ENCODE measurements at places on chromosomes 2 and 18. TPM values are rescaled to one million over a fixed set of nuclear protein-coding genes. Genes with fewer than 3 reads are reported as not detected.

GRCh38 chr2:8984157-8984556, 19.3 kb downstream of the MBOAT2 start:
- DNase-seq = no peak
- no peaks in the 10 kb centered on the region for H3K36me3 ChIP-seq
- H3K4me3 ChIP-seq = no peak overlapping the region
- no peaks in the 10 kb centered on the region for H3K27me3 ChIP-seq
- H3K27ac ChIP-seq = no peak overlapping the region

DNA sequence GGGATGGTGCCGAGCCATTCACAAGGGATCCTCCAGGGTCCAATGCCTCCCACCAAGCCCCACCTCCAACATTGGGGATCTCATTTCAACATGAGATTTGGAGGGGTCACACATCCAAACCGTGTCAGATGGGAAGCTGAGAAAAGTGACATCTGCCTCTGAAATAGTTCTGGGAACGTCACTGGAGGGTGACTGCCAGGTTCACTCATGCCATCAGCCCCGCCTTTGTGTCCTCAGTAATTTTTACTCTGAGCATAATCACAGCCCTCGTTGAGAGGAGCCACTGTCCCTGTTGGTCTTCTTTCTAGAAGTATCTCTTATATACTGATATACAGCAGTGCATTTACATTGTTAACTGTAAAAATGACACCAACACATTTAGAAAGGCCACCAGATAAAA, 67.4 kb downstream of the KLHL29 start:
- no peaks in the 10 kb centered on the region for H3K4me1 ChIP-seq
- H3K27ac ChIP-seq = no peak overlapping the region
- no peaks in the 10 kb centered on the region for H3K36me3 ChIP-seq
- DNase-seq = no peak
- no peaks in the 10 kb centered on the region for H3K27me3 ChIP-seq

GRCh38 chr2:72925328-72925943, 8.1 kb downstream of the EMX1 start:
- no peaks in the 10 kb centered on the region for H3K36me3 ChIP-seq
- peak; percentile 33 for DNase-seq
- peak overlapping the region; percentile 35 for H3K4me3 ChIP-seq
- H3K4me1 ChIP-seq = peaks cover 7% of the 10 kb centered on the region
- H3K27ac ChIP-seq = peak overlapping the region; percentile 44

FAM110C gene
- 48.7 TPM for total RNA-seq

DNA sequence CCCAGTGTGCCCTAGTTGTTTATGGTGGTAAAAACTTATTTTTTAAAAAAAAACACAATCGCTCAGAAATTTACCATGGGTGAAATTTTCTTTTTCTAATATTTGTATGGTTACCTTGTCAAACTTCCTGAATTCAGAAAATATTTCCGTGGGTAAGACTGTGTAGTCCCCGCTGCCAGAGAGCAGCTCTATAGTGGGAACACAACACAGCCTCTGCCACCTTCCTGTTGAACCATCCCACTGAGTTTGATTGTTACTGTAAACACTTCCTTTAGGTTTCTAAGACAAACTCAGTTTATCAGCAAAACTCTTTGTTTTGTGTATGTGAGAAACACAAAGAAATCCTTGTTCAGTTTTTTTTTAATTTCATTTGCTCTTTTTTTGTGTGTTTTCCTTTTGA, 17.9 kb downstream of the DNAH6 start:
- H3K4me1 ChIP-seq = no peaks in the 10 kb centered on the region
- no peaks in the 10 kb centered on the region for H3K27me3 ChIP-seq
- no peak overlapping the region for H3K27ac ChIP-seq
- H3K4me3 ChIP-seq = no peak overlapping the region

- H3K36me3 ChIP-seq = no peaks in the 10 kb centered on the region
- no peak for DNase-seq
- H3K27ac ChIP-seq = no peak overlapping the region
- no peaks in the 10 kb centered on the region for H3K4me1 ChIP-seq
- H3K27me3 ChIP-seq = no peaks in the 10 kb centered on the region
These were observed 897.9 kb upstream of the CNTNAP5 start for GRCh38 chr2:123127236-123127635.

IDH1 gene
- 53.1 TPM for total RNA-seq

ERMN gene
- 1.6 TPM for total RNA-seq

ESPNL gene
- total RNA-seq = 2.7 TPM

DNA sequence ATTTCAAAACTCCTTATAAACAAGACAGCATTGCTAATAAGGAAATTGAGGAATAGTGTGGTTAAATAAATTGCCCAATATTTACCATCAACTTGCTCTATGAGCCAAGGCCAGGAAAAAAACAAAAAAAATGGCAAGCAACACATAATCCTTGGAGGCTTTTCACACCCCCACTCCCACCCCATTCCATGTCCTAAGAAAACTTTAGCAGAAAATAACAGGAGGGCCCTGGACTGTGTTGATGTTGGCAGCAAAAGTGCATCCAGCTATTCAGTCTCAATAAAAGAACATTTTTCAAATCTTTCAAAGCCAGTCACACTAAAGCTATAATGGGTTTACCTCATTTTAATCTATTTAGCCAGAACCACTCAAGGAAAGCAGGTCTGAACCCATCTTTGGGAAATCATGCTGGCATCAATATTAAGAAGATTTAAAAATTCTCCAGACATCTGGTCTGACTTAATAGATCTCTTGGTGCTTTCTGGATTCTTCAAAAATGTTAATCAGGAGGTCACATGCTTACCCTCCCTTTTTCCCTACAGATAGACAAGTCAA, 34.6 kb upstream of the STK17B start:
- H3K4me3 ChIP-seq = no peak overlapping the region
- H3K27ac ChIP-seq = no peak overlapping the region
- no peaks in the 10 kb centered on the region for H3K27me3 ChIP-seq
- H3K36me3 ChIP-seq = no peaks in the 10 kb centered on the region

- H3K27ac ChIP-seq = no peak overlapping the region
- no peaks in the 10 kb centered on the region for H3K36me3 ChIP-seq
- peaks cover 4% of the 10 kb centered on the region for H3K4me1 ChIP-seq
- no peaks in the 10 kb centered on the region for H3K27me3 ChIP-seq
- H3K4me3 ChIP-seq = no peak overlapping the region
These were observed 4.3 kb upstream of the HAAO start for GRCh38 chr2:42796427-42797248.

DNA sequence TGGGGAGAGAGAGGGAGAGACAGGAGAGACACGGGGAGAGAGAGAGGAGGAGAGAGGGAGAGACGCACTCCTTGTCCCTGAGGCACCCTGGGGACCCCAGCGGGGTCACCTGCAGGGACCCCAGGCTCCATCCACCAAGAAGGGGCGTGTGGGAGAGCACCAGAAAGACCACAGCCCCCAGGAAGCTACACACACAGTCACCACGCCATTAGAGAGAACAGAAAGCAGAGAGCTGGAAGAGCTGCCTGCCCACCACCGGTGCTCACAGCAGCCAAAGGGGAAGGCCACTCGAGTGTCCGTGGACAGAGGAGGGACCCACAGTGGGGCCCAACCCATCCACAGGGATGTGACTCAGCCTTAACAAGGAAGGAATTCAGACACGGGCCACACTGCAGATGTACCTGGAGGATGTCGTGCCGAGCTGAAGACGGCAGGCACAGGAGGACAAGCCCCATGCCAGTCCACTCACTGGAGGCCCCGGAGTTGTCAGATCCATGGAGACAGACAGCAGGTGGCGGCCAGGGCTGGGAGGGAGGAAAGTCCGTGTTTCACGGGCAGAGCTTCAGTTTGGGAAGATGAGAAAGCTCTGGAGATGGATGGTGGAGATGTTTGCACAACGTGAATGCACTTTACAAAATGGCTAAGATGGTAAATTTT, 11.5 kb upstream of the NFATC1 start:
- H3K4me3 ChIP-seq = no peak overlapping the region
- DNase-seq = peak; percentile 52
- H3K36me3 ChIP-seq = no peaks in the 10 kb centered on the region
- H3K27me3 ChIP-seq = peaks cover 3% of the 10 kb centered on the region
- H3K27ac ChIP-seq = no peak overlapping the region

DNA sequence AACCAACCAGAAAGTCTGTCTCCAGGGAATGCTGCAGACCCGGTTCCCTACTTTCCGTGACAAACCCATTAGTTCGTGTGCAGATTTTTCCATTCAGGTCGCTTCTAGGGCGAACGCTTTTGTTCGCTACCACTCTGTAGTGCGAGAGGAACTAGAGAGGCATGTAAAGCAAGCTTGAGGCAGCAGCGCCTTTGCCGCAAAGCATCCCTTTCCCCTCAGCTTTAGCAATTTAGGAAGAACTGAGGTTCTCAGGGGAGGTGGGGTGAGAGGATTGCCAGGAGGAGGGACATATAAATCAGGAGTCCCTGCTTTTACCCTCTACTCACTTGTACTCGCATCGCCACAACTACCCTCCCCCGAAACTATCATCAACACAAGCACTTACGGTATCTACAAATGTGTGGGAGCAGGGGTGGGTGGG, 748 bp upstream of the ZNF804A start:
- peaks cover 7% of the 10 kb centered on the region for H3K4me1 ChIP-seq
- peak overlapping the region; percentile 14 for H3K27ac ChIP-seq
- peaks cover 14% of the 10 kb centered on the region for H3K27me3 ChIP-seq
- no peaks in the 10 kb centered on the region for H3K36me3 ChIP-seq
- peak overlapping the region; percentile 52 for H3K4me3 ChIP-seq

DNA sequence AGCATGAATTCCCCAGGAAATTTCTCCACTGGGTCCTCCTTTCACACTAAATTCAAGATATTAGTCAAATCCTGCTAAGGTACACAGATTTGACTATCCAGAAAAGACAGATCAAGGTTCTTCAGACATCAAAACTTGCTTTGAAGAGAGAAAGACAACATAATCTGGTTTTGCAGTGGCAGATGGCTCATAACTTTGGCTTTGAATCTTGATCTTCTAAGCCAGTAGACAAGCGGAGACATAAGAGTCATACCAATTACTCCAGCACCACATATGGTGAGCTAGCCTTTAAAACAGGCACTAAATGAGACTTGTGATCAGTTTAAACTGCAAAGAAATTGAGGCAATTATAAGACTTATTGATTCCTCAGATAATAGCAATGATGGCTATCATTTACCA, 29.3 kb downstream of the PDE11A start:
- no peaks in the 10 kb centered on the region for H3K27me3 ChIP-seq
- no peaks in the 10 kb centered on the region for H3K36me3 ChIP-seq
- no peak for DNase-seq
- H3K4me3 ChIP-seq = no peak overlapping the region

DSG1 gene
- total RNA-seq = not detected

GRCh38 chr18:13563390-13563805, 163.0 kb downstream of the FAM210A start:
- H3K4me3 ChIP-seq = no peak overlapping the region
- no peaks in the 10 kb centered on the region for H3K36me3 ChIP-seq
- no peaks in the 10 kb centered on the region for H3K27me3 ChIP-seq
- H3K27ac ChIP-seq = no peak overlapping the region
